CD4-positive, alpha-beta T cell treated with Interleukin-6 for 4 hours (primary cell): ENCODE measurements at places on chromosomes 11 and 22.

- peak; percentile 20 for DNase-seq
Observed at GRCh38 chr22:50576806-50577696, 1.2 kb downstream of the CPT1B start.

GRCh38 chr11:102760344-102761035 lies 19.9 kb downstream of the MMP10 start:
- DNase-seq = no peak

- no peak for DNase-seq
Observed at GRCh38 chr11:115067900-115068530, 389.7 kb downstream of the NXPE2 start.

DNA sequence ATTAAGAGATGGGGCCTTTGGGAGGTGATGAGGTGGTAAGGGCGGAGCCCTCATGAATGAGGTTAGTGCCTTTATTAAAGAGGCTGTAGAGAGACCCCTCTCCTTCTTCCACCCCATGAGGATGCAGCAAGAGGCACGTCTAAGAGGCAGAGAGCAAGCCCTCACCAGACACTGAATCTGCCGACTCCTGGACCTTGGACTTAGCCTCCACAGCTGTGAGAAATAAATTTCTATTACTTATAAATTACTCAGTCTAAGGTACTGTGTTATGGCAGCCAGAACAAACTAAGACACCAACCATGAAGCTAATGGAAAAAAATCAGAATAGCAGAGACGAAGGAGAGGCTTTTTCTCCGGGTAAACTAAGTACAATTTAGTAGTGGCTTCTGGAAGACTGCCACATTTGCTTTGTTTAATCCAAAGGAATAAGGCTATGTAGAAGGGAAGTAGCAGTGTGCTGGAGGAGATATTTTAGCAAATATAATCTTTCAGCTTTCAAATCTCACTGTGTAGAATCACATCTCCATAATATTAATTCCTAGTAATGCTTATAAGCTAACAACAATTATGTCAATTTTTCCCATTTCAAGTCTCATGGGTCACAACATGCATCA lies 12.3 kb upstream of the SIK2 start:
- DNase-seq = no peak

GRCh38 chr11:65788821-65789220 lies 2.0 kb downstream of the OVOL1 start:
- no peak for DNase-seq

DNA sequence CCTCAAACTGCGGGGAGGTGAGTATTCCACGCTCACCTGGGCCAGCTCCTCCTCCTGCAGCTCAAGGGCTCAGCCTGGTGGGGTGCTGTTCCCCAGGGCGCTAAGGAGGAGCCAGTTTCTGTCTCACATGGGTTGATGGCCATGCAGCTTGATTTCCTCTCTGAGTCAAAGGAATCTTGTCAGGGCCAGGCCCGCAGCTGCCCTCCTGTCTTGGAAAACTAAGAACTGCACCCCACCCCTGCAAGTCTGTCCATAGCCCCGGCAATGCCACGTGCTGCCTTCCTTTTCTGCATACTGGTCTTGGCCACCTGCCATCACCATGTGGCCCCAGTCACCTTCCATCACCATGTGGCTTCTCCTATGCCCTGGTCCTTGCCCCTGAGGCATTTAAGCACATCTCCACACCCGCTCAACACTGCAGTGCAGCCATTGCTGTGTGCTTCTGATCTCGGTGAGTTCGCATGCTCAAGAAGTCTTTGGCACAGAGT lies 35.2 kb upstream of the CLDN5 start:
- DNase-seq = no peak

- no peak for DNase-seq
Observed at GRCh38 chr22:50702821-50703725, 30.4 kb downstream of the SHANK3 start.

GRCh38 chr11:17188675-17189074 lies 19.1 kb downstream of the PIK3C2A start:
- DNase-seq = no peak

GRCh38 chr22:44486538-44486937 lies 11.5 kb downstream of the RTL6 start:
- DNase-seq = no peak

- peak; percentile 61 for DNase-seq
Observed at GRCh38 chr22:41021613-41022454, 70.6 kb upstream of the EP300 start.

DNA sequence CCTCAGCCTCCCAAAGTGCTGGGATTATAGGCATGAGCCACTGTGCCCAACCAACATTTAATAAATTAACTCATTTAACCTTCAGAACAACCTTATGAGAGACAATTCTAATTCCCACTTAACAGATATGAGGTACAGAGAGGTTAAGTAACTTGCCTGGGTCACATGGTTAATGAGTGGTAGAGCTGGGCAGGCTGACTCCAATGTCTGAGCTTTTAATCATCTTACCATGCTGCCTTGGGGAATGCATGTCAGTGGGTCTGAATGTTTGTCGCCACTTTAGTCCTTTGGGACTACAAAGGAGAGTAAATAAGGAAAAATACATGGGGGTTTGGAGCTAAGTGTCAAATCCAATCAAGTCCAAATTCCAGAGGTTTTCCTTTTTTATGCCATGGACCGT lies 11.2 kb upstream of the PIK3C2A start:
- DNase-seq = no peak

- no peak for DNase-seq
Observed at GRCh38 chr22:47837703-47838102, 1075.3 kb downstream of the TBC1D22A start.

- no peak for DNase-seq
Observed at GRCh38 chr11:33866936-33867335, 24.9 kb downstream of the LMO2 start.

DNA sequence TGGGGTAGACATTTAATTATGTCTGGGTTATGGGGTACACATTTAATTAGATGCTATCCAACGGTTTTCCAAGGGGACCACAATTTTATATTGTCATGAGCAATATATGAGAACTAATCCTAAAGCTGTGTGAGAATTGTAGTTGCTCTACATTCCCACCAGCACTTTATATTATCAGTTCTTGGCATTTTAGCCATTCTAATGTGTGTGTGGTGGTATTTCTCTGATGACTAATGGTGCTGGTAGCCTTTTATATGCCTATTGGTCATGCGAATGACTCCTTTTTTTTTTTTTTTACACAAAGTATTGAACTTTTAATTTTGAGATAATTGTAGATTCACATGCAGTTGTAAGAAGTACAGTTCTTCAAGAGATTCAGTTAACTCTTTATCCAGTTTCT lies 26.2 kb downstream of the TMEM135 start:
- DNase-seq = no peak

DNA sequence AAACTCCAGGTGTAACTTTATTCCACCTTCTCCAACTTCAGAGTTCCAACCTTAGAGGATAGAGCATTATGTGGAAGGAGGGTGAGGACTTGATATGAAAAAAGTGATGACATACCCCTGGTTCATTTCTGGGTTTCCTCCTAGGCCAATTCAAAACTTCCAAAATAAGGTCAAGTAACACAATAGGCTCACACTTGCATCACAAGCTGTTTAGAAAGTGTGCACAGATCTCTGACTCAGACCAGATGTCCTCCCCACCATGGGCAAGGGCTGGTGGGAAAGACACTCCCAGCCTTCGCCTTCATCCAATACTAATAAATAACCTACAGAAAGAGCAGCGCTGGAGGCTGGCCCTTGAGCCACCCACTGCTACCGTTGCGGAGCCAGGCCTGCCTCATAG lies 5.8 kb upstream of the BUD13 start:
- DNase-seq = no peak

DNA sequence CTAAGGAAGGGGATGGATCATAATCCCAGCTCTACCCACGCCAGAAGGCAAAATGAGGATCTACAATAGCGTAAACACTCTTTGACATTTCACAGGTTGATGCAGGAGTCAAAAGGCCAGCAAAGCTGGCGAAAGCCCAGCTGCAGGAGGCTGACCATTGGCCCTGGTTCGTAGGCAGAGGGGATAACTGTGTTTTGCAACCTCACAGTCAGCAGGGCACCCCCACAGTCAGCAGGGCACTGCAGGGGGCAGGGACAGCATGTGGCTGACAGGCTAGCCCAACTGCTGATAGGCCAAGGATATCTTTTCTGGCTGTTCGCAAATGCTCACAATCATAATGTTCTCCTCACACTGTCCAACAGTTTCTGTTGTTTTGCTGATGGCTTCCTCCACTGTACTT lies 372.7 kb downstream of the BUD13 start:
- DNase-seq = no peak

GRCh38 chr11:130801333-130802122 lies 114.8 kb downstream of the SNX19 start:
- DNase-seq = no peak

GRCh38 chr11:122668562-122669090 lies 13.1 kb downstream of the UBASH3B start:
- DNase-seq = peak; percentile 26

DNA sequence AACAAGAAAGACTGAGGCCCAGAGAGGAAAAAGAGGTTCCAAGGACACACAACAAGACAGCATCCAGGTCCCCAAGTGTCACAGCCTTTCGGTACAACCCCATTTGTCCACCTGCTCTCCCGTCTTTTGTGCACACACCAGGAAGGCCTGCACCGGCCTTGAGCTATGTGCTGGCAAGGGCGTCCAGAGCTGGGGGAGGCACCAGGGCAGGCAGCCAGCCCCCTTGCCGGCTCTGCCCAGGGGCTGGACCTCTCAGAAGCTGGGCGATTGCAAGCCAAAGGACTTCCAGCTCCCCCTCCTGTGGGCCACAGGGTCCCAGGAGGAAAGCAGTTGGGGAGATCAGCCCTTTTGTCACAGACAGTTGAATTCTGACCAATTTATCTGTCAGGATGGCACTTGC lies 210.5 kb downstream of the MN1 start:
- no peak for DNase-seq

- DNase-seq = no peak
Observed at GRCh38 chr11:18408558-18409291, 3.4 kb upstream of the LDHC start.

- no peak for DNase-seq
Observed at GRCh38 chr11:69877235-69877634, 58.0 kb upstream of the FGF3 start.

- DNase-seq = no peak
Observed at GRCh38 chr22:42468841-42469240, 36.6 kb upstream of the NFAM1 start.

GRCh38 chr11:29432719-29433325 lies 584.0 kb downstream of the KCNA4 start:
- DNase-seq = no peak

DNA sequence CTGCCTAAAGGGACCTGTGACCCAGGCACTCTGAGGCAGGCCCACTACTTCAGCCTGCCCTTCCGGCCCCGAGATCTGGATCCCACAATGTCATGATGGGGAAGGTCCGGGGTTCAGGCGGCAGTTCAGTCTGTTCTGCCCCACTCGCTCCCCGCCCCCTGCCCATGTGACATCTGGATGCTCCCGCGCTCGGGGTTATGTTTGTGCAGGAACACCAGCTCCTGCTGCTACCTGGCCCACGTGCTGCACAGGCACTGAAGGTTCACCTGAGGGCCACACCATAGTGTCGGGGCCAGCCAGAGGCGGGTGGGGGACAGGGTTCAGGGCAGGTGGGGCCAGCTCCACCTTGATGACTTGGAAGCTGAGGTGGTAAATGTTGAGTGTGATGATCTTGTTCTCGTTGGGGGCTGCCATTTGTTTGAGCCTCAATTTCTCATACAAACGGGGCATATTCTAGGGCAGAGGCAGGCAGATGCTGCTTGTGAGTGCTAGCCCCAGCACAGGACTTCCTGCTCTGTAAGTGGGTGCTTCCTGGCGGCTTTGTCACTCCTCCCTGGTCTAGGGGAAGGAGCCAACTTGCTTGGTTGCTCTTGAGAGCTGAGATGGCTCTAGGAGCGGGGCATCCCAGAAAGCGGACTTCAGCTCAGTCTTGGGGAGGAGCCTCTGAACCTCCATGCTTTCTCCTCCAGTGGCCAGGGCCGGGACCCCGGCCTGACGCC lies 4.4 kb upstream of the SIPA1 start:
- peak; percentile 39 for DNase-seq

GRCh38 chr22:20439928-20440575 lies 2.4 kb upstream of the SCARF2 start:
- no peak for DNase-seq

- no peak for DNase-seq
Observed at GRCh38 chr11:128339792-128340191, 247.6 kb downstream of the ETS1 start.

DNA sequence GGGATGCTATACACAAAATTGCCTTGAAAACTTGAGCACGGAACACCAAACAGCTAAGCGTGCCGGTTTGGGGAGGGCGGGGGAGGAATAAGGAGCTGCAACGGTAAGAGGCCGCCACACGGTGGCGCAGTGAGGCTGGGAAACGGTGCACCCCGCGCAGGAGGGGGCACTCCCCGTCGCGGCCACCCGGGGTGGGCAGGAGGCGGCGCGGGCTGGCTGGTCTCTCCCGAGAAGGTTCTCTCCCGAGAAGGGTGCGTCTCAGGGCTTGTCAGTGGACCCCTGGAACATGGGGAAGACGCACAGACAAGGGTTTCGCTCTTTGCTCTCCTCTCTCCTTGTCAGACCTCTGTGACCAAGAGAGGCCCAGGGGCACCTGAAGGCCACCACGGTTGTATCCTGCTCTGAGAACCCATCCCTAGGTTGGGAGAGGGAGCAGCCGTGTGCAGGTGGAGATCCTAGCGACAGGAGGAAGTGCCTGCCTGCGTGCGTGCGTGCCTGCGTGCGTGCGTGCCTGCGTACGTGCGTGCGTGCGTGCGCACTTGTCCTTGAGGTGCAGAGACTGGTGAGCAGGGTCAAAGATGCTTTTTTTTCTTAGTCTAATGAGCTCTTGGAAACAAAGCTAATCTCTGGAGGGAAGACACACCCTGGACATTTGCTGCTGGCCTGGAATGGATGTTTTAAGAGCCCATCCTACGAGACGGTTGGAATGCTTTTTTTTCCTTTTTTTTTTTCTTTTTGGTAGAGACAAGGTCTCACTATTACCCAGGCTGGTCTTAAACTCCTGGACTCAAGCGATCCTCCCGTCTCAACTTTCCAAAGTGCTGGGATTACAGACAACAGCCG lies 18.1 kb upstream of the JAM3 start:
- DNase-seq = peak; percentile 80

DNA sequence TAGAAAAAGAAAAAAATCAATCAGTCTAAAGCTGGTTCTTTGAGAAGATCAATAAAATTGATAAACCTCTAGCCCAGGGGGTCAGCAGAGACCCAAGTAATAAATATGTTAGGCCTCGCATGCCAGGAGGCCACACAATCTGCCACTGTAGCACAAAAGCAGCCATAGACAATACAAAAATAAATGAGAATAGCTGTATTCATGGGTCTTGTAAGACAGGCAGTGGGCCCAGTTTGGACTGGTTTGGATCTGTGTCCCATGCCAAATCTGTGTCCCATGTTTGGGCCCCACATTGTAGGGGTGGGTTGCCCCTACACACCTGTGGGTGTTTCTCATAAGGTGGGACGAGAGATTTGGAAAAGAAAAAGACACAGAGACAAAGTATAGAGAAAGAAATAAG lies 6.6 kb upstream of the PLAAT4 start:
- DNase-seq = no peak

- no peak for DNase-seq
Observed at GRCh38 chr22:43811777-43812148, 342 bp downstream of the EFCAB6 start.
